ENCODE measurements at places on chromosomes 12 and 14.

DNA sequence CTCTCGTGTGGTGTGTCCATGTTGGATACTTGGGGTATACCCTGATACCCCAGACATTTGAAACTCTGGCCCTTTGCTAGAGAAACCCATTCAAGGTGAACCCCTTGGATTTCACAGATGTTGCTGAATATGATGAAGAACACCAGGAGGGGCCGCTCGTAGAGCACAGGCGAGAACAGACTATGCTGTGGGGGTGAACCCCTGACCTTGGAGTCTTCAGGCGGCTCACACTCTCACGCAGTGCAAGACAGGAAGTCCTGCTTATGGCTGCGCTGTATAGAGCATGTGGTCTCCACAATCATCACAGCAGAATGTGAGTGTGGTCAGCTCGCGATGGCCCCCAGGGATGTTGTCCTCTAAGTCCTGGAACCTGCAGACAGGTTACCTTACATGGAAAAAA, 60.4 kb downstream of the SLC15A4 start:
- peak; percentile 8 for DNase-seq

GRCh38 chr12:2627076-2627834, 167.5 kb upstream of the FKBP4 start:
- no peak for DNase-seq

DNA sequence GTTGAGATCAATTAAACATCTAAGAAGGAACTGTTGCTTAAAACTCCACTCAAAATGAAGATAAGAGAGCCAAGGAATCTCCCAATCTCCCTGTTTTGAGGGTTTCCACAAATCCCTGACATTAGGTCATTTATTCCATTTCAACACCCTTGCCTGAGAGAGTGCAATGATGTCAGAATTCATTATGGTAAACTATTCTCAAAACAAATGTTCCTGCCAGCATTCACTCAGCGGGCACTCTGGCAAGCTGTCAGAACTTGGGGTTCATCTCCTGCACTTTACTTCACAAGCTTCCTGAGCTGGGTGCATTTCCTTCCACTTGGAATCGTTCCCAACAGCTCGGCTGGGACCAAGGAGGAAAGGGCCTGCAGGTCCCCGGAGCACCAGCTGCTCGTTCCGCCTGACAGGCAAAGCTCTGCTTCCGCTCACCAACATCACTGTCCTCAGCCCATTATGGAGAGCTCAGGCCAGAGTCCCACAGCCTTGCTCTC, 117.8 kb downstream of the TTC7B start:
- no peak for DNase-seq

- no peak for DNase-seq
Observed at GRCh38 chr12:63317880-63318279, 166.9 kb upstream of the AVPR1A start.

- no peak for DNase-seq
Observed at GRCh38 chr12:113847856-113848255, 118.3 kb downstream of the RBM19 start.

GRCh38 chr14:89252887-89253532, 164.0 kb downstream of the FOXN3 start:
- no peak for DNase-seq

DNA sequence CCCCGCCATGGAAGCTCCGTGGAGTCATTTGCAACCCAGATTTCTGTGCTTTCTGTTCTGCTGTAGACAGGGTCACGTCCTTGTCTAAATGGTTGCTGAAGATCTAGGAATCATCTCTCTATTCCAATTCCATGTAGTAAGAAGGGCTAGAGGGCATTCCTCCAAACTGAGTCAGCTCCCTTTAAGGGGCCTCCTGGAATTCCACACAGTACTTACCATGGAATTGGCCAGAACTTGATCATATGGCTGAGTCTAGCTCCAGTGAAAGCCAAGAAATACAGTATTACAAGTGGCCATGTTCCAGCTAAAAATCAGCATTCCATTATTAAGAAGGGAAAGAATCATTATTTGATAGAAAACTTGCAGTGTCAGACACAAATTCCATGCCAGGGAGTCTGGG, 171.9 kb downstream of the PRKCH start:
- DNase-seq: no peak

DNA sequence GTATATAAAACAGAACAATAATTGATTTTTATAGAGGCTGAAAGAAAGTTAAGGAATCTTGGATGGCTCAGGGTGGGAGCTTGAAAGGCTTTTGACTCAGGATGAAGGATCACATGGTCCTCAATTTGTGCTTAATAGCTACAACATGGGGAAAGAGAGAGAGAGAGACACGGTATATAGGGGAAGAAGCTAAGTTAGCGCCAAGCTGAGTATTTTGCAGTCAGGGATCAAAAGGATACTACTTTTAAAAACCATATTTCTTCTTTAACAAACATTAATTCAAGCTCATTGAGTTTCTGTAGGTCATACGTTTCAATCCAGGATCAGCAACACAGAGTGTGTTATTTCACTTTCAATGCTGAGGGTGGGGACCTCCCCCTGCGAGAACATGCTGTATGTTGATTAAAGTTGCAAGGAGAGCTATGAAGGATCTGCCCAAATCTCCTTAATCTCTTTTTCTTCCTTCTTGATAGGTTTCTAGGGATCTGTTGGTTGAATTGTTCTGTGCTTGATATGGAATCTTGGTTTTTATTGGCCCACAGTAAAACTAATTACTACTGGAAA, 133.1 kb upstream of the NUDT4 start:
- no peak for DNase-seq

DNA sequence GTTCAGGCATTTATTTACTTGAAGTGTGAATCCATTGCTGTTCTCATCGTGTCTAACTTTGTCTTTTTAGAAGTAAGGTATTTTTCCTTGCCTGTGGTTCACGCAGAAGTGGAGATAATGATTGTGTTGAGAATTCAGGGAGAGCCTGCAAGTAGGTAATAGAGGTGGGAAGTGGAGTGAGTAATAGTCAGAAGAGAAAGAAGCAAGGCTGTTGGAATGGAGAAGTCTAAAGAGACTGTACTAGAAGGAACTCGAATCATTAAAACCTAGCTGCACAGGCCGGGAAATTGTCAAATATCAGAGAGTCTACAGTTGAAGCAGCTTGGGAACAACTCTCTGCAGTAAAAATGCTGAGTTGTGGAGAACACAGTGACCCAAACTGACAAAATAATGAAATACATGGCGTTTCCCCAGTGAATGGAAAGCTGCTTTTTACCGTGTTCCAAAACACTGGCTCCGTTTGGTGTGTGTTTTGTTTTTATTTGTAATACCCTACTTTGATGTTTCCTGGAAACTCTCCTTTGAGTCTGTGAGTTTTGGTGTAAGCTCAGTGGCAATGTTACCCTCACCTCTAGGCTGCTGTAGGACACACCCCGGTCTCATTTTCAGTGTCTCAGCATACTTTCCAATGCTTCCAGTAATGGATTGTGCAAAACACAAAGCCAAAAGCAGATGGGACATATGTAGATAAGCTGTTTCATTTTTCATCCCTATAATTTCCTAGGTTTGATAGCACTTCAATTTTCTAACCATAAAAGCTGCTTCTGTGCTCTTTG, 146.6 kb downstream of the CRADD start:
- DNase-seq: no peak

GRCh38 chr12:11496157-11496851, 100.9 kb upstream of the PRB2 start:
- no peak for DNase-seq

GRCh38 chr12:120209851-120210250, 8.9 kb upstream of the RPLP0 start:
- DNase-seq: no peak

- DNase-seq: no peak
Observed at GRCh38 chr12:80643961-80644360, 63.5 kb upstream of the MYF6 start.

GRCh38 chr12:96237465-96238077, 43.4 kb downstream of the ELK3 start:
- peak; percentile 36 for DNase-seq

DNA sequence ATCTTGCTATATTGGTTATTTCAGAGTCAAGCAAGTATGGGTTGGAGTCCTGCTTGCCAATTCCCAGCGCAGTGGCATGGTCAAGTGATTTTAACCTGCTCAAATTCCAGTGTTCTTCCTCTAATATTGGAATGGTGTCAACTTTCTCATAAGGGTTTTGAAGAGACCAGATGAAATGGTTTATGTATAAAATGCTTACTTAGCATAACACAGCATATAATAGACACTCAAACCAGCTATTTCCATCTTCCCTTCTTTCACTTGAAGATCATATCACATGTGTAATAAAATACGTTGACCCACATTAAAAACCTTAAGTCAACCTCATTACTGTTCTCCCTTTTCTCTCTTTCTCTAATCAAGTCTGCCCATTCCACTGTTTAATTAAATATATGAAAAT, 144.0 kb downstream of the NAV3 start:
- no peak for DNase-seq

DNA sequence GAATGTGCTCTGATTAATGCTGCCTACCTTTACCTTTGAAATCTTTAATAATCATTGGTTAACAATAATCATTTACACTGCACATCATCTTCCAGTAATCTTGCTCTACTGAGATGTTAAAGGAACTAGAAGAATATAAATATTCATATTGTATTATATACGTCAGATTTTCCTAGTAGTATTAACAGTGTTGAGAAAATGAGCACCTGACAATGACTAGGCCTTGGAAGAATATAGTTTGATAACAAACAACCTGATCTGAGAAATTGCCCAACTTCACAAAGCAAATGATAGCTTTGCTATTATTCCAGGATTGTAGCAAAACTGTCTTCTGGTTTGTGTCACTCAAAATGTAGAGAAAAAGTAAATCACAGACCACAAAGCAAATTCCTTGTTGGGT, 467.1 kb downstream of the NOVA1 start:
- DNase-seq: no peak

- no peak for DNase-seq
Observed at GRCh38 chr12:108666401-108666881, 32.7 kb upstream of the SELPLG start.

DNA sequence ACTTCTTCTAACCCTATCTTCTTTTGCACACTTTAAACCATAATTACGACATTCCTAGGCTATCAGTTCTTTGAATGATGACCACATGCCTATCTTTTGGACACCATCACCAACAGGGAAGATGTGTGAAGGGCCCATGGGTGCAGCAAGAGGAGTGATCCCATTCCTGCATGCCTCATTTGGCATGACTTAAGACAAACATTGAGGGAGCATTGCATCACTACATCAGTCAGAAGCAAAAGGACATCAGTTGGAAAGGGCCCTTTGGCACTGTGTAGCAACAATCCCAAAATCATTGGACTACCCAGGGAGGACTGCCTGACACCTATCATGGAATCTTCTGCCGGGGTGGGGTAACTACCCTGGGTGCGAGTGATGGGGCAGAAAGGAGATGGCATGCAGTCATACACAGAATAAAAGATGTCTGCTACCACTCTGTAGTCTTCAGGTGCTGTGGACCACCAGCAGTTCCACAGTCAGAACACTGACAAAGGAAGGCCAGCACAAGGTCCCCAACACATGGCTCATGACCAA, 10.7 kb upstream of the TMBIM6 start:
- no peak for DNase-seq

DNA sequence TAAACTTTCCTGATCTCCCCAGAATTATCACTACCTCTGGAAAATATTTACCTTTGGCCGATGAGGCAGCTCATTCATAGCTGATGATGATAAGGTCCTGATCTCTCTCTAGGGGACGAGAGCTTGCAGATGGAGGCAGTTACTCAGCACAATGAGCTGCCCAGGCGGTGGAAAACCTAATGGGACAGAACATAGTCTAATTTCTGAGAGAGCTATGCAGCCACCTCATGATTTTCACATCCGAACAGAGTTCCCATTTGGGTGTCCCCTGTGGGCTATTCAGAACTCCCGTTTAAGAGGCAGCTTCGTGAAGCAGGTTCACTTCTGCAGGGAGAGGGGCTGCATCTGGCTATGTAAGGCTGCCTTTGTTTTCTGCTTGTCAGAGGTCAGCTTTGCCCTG, 724.6 kb upstream of the TMEM132C start:
- DNase-seq: no peak

- DNase-seq: no peak
Observed at GRCh38 chr12:88472775-88473174, 107.5 kb downstream of the KITLG start.

- no peak for DNase-seq
Observed at GRCh38 chr12:92762773-92763172, 60.0 kb downstream of the PLEKHG7 start.

GRCh38 chr12:68231229-68231628, 5.6 kb upstream of the IL26 start:
- no peak for DNase-seq

DNA sequence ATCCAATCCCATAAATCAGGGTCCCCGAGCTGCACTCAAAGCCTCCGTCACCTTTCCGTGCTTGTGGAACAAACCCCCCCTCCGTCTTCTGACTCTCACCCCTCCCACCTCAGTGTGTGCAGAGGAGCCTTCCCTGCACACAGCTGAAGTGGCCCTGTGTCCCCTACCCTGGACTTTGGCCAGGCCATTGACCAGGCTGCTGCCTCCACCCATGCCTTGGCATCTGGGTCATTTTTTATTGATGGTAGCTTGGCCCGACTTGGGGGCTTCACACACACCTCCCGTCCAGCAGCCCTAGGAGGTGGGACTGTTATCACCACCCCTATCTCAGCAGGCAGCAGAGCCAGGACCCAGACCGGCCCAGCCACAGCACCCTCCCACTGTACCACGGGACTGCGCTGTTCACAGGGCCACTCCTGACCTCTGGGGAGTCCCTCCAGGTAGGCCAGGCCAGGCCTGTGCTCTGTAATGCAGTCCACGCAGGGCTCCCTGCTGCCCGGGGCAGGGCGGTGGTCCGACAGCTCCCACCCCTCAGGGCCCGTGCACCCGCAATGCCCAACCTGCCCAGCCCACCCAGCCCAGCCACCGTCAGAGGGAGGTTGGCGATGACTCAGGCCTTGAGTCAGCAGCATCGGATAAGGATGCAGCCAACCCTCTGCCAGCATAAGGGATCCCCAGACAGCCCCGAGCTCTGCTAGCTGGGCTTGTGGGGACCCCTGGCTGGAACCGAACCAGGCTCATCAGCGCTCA, 9.2 kb upstream of the INF2 start:
- DNase-seq: no peak

GRCh38 chr14:72165229-72165698, 233.0 kb downstream of the RGS6 start:
- no peak for DNase-seq

GRCh38 chr12:50246873-50247612, 36.3 kb downstream of the LIMA1 start:
- no peak for DNase-seq

GRCh38 chr12:99138393-99138792, 493.3 kb downstream of the APAF1 start:
- no peak for DNase-seq

- DNase-seq: no peak
Observed at GRCh38 chr14:58129208-58129607, 22.8 kb downstream of the ARMH4 start.

- no peak for DNase-seq
Observed at GRCh38 chr12:6866163-6866919, 990 bp upstream of the TPI1 start.

GRCh38 chr14:29892327-29892726, 35.3 kb downstream of the PRKD1 start:
- DNase-seq: no peak

- no peak for DNase-seq
Observed at GRCh38 chr12:130158754-130159059, 3.6 kb upstream of the FZD10 start.

Measured in stimulated activated CD8-positive, alpha-beta memory T cell treated with anti-CD3 and anti-CD28 coated beads, Interleukin-15, amount 100 ng/mL, for 4 hours (primary cell).